ENCODE measurements at places on chromosomes 1 and 21. TPM values are rescaled to one million over a fixed set of nuclear protein-coding genes. Genes with fewer than 3 reads are reported as not detected.

DNA sequence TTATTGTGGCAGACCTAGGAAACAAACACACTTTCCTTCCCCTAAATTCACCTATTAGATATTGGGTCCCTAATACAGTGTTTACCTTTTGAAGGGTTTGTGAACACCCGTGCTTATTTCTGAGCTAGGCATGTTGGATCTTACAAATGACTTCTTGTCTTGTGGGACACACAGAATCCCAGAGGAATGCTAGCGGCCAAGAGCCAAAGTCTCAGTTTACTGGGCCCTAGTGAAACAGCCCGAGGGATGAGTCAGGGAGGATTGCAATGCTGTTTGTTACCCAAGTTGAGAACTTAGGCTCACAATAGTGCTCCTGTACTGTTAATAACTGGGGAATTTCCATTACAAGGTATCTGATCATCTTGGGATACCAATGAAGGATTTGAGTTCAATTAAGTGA is 100.1 kb upstream of the AKT3 start:
- no peak overlapping the region for H3K27ac ChIP-seq
- peaks cover 10% of the 10 kb centered on the region for H3K4me1 ChIP-seq
- no peak overlapping the region for H3K4me3 ChIP-seq
- H3K27me3 ChIP-seq, result no peaks in the 10 kb centered on the region
- peak; percentile 48 for DNase-seq

DNA sequence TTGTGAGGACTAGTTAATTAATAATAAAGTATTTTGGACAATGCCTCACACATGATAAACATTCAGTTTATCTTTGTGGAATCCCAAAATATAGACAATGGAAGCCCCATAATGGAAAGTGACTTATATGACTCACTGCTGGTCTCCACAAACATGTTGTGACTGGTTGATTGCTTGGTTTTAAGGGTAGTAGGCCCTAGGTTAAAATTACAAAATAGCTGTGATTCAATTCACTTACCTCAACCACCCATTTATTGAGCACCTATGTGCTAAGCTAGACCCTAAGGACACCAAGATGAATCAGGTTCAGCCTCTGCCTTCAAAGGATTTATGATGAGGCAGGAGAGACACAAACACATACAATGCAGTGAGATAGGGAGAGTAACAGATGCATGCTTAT is 42.4 kb downstream of the KANK4 start:
- H3K27ac ChIP-seq, result no peak overlapping the region
- no peak for DNase-seq
- no peak overlapping the region for H3K4me3 ChIP-seq

- peaks cover 10% of the 10 kb centered on the region for H3K27me3 ChIP-seq
- H3K27ac ChIP-seq, result no peak overlapping the region
- H3K36me3 ChIP-seq, result no peaks in the 10 kb centered on the region
- no peaks in the 10 kb centered on the region for H3K4me1 ChIP-seq
Observed at GRCh38 chr1:186678155-186678554, 2.1 kb downstream of the PTGS2 start.

DNA sequence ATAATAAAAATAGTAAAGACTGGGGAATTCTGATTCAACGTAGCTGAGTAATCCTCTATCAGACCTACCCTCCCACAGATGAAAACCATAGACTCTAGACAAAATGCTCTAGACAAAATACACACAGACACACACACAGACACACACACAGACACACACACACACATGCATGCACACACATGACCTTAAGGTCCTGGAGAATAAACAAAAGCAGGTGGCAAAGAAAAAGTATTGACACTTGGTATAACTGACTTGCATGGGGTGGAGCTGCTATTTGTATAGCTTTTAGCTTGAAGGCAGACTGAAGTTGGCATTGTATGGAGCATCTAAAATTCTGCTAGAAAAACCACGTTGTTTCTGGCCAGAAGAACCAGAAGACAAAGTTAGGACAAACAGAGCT is 29.3 kb downstream of the C1orf141 start:
- no peak overlapping the region for H3K27ac ChIP-seq
- no peak for DNase-seq
- H3K27me3 ChIP-seq, result no peaks in the 10 kb centered on the region
- H3K4me3 ChIP-seq, result no peak overlapping the region
- H3K4me1 ChIP-seq, result no peaks in the 10 kb centered on the region

- no peak for DNase-seq
- H3K4me3 ChIP-seq, result no peak overlapping the region
- H3K4me1 ChIP-seq, result peaks cover 35% of the 10 kb centered on the region
Observed at GRCh38 chr21:43957611-43958362, 54.3 kb upstream of the TRAPPC10 start.

- H3K4me3 ChIP-seq, result no peak overlapping the region
- DNase-seq, result no peak
- H3K36me3 ChIP-seq, result no peaks in the 10 kb centered on the region
- H3K4me1 ChIP-seq, result no peaks in the 10 kb centered on the region
- peaks cover 8% of the 10 kb centered on the region for H3K27me3 ChIP-seq
- H3K27ac ChIP-seq, result no peak overlapping the region
Observed at GRCh38 chr1:236458996-236459395, 64.8 kb upstream of the LGALS8 start.

DNA sequence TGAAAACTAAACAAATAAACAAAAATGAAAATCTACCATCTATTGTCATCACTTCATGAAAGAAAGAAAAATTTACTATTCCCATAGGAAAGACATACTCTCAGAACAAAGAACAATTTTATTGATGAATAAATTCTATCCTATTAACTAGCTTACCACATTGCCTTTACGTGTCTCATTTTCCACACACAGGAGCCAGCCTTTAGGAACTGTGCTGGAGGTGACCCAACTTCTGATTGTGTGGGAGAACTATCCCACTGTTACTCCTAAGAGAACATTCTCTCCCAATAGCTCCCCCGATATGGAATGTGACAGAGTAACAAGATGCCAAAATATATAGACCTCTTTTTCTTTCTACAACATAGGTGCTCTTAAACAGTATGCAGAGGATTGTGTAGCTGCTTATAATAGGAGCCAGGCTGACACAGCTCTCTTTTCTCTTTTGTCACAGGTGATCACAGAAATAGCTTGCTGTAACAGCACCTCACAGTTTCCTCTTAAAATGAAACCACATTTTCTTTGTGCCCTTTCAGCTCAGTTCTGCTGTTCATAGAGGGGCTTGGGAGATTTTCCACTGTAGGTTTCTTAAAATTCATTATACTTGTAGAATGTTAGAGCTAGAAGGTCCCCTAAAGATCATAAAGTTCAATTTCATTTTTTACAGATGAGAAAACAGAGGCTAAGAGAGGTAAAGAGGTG is 35.5 kb downstream of the C21orf91 start:
- H3K27me3 ChIP-seq, result no peaks in the 10 kb centered on the region
- peaks cover 10% of the 10 kb centered on the region for H3K36me3 ChIP-seq
- H3K4me1 ChIP-seq, result no peaks in the 10 kb centered on the region
- H3K4me3 ChIP-seq, result no peak overlapping the region

DNA sequence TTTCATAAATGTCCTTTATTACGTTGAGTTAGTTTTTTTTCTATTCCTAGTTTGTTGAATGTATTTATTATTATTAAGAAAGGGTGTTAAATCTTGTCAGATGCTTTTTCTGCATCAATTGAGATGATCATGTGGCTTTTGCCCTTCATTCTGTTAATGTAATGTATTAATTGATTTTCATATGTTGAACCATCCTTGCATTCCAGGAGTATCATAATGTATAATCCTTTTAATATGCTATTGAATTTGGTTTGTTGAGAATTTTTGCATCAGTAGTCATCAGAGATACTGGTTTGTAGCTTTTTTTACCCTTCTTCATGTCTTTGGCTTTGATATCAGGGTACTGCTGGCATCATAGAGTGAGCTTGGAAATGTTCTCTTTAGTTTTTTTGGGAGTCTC is 100.0 kb downstream of the POFUT2 start:
- no peak overlapping the region for H3K27ac ChIP-seq
- peaks cover 74% of the 10 kb centered on the region for H3K36me3 ChIP-seq
- H3K4me3 ChIP-seq, result no peak overlapping the region

Gene RBBP4
- 51.2 TPM for total RNA-seq

GRCh38 chr1:90349510-90349909 is 354.6 kb downstream of the ZNF326 start:
- H3K36me3 ChIP-seq, result no peaks in the 10 kb centered on the region
- H3K27ac ChIP-seq, result no peak overlapping the region
- no peaks in the 10 kb centered on the region for H3K4me1 ChIP-seq
- H3K27me3 ChIP-seq, result no peaks in the 10 kb centered on the region
- DNase-seq, result no peak

- no peaks in the 10 kb centered on the region for H3K27me3 ChIP-seq
- no peak overlapping the region for H3K4me3 ChIP-seq
- H3K36me3 ChIP-seq, result no peaks in the 10 kb centered on the region
- no peak for DNase-seq
- no peak overlapping the region for H3K27ac ChIP-seq
- H3K4me1 ChIP-seq, result no peaks in the 10 kb centered on the region
Observed at GRCh38 chr21:31092832-31093625, 54.8 kb upstream of the KRTAP19-8 start.

GRCh38 chr21:45372732-45373355 is 32.1 kb upstream of the COL18A1 start:
- no peak for DNase-seq
- no peak overlapping the region for H3K27ac ChIP-seq
- no peaks in the 10 kb centered on the region for H3K4me1 ChIP-seq
- H3K4me3 ChIP-seq, result no peak overlapping the region
- H3K36me3 ChIP-seq, result no peaks in the 10 kb centered on the region
- no peaks in the 10 kb centered on the region for H3K27me3 ChIP-seq

Gene FOXD2
- total RNA-seq, result 0.11 TPM

- H3K4me1 ChIP-seq, result no peaks in the 10 kb centered on the region
- H3K27me3 ChIP-seq, result no peaks in the 10 kb centered on the region
- no peak for DNase-seq
- H3K4me3 ChIP-seq, result no peak overlapping the region
Observed at GRCh38 chr1:119318466-119319309, 49.9 kb upstream of the HAO2 start.

Gene CD84
- 0.62 TPM for total RNA-seq

- no peak overlapping the region for H3K4me3 ChIP-seq
- H3K4me1 ChIP-seq, result no peaks in the 10 kb centered on the region
- no peak for DNase-seq
- H3K36me3 ChIP-seq, result no peaks in the 10 kb centered on the region
Observed at GRCh38 chr1:107771377-107771776, 193.6 kb downstream of the VAV3 start.

Gene TNFRSF14
- total RNA-seq, result 11.5 TPM

Gene DIRAS3
- 0.44 TPM for total RNA-seq

Gene GPR25
- not detected for total RNA-seq

Gene GFI1
- not detected for total RNA-seq

Data from gastrocnemius medialis (tissue), 4 donors.